Activated T-cell treated with anti-CD3 and anti-CD28 coated beads, Interleukin-2, amount 50 U/mL, for 24 hours (primary cell): ENCODE measurements at places on chromosomes 2 and 18.
A peak's percentile ranks its signal among the peaks of the same experiment; 100 is the strongest.

GRCh38 chr2:120892271-120892966, 156.8 kb downstream of the GLI2 start:
- no peak for DNase-seq

DNA sequence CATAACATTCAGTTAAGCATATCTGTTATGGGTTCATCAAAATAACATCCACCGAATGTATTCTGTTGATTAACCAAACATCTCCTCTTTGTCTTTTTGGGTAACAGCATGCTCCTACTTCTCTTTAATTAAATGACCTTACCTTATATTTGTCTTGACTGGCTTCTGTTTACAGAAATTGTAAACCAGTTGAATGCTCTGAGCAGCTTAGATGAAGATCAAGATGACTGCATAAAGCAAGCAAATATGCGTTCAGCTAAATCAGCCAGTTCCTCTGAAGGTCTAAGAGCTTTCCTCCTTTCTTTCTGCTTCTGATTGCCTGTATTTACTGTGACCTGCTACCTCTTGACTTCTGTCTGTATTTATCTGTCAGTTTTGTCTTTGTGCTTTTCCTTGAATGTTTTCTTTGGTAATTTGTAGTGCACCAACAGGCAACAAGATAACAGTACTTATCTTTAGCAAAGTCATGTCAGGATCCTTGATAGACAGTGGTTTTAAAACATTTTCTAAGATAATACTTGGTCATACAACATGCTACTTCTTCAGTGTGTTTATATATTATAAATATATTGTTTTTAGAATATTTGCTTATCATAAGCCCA, 152.8 kb downstream of the EHBP1 start:
- no peak for DNase-seq

DNA sequence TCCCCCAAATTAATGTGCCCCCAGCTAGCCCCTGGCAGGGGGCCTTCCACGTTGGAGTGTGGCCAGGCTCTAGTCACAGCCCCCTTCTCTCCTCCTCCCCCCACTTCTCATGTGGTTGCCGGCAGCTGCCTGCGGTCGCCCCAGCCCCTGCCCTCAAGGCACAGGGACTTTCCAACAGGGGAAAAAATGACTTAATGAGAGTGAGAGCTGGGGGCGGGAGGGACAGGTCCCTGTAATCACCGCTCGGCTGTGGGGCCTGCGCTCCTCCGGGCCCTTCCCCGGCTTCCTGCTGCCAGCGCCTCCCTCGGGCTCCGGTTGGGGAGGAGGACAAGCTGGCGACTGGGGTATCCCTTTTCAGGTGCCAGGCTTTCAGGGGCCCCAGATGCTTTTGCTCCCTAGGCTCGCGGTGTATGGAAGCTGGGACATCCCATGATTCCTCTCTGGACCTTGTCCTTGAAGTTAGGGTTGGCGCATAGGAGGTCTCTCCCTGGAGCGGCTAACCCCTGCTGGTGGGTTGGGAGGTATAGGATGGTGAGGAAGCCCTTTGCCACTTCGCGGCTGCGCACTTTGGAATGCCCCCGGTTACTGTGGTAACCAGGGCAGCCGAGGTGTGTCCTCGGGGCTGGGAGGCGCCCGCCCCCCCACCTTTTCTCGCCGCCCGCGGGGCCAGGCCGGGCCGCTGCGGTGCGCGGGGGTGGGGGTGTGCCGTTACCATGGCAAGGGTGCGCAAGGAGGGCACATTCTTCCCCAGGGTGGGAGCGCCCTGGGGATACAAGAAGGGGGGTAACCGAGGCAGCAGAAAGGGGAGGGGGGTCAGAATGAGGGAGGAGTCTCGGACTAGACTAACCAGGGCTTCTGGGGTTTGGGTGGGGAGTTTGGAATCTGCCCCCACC, 16.1 kb downstream of the WNT10A start:
- DNase-seq = peak; percentile 88

- no peak for DNase-seq
These were observed 14.4 kb downstream of the HYCC2 start for GRCh38 chr2:201057087-201057521.

DNA sequence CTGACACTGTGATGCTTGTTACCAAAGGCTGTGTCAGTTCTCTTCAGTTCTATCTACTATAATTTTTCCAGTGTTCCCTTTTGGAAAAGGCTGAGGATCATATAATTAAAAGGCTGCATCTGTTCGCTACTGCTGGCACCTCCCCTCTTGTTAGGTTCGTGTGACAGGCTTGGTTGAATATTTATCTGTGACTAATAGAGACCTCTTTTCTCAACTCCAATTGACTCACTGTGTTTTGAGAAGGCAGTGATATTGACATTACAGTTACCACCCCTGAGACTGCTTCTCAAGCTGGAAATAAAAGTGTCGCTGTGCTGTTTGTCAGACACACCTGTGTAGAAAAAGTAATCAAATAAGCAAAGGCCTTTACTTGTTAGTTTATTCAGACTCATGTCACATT, 205.5 kb upstream of the KCNH7 start:
- no peak for DNase-seq

- DNase-seq = no peak
These were observed 128.9 kb downstream of the HDAC4 start for GRCh38 chr2:239271882-239272281.

GRCh38 chr2:170739048-170739447, 23.9 kb downstream of the SP5 start:
- no peak for DNase-seq
